Ovary (tissue), 10 donors: ENCODE measurements at places on chromosomes 13 and 19. TPM values are rescaled to one million over a fixed set of nuclear protein-coding genes. Genes with fewer than 3 reads are reported as not detected.

KLF1 gene
- total RNA-seq = not detected

ZNF560 gene
- 0.10 TPM for total RNA-seq

LILRB3 gene
- 1.3 TPM for total RNA-seq

C19orf33 gene
- 16.3 TPM for total RNA-seq

CEACAM3 gene
- not detected for total RNA-seq

USHBP1 gene
- 1.5 TPM for total RNA-seq

CALR3 gene
- not detected for total RNA-seq

GRCh38 chr13:76300688-76301087 lies 585.5 kb downstream of the KCTD12 start:
- no peak overlapping the region for H3K27ac ChIP-seq
- H3K4me3 ChIP-seq = no peak overlapping the region
- H3K36me3 ChIP-seq = no peaks in the 10 kb centered on the region
- no peaks in the 10 kb centered on the region for H3K4me1 ChIP-seq
- DNase-seq = no peak

GRCh38 chr13:21925720-21926119 lies 254.8 kb downstream of the FGF9 start:
- no peaks in the 10 kb centered on the region for H3K4me1 ChIP-seq
- H3K4me3 ChIP-seq = no peak overlapping the region
- H3K27me3 ChIP-seq = no peaks in the 10 kb centered on the region
- H3K36me3 ChIP-seq = no peaks in the 10 kb centered on the region
- no peak overlapping the region for H3K27ac ChIP-seq

GRCh38 chr19:56838909-56839651 lies 1.4 kb downstream of the PEG3 start:
- peak overlapping the region; percentile 56 for H3K4me3 ChIP-seq
- H3K36me3 ChIP-seq = no peaks in the 10 kb centered on the region
- peaks cover 2% of the 10 kb centered on the region for H3K4me1 ChIP-seq
- no peaks in the 10 kb centered on the region for H3K27me3 ChIP-seq

GRCh38 chr19:50557009-50557613 lies 11.1 kb downstream of the LRRC4B start:
- no peak overlapping the region for H3K4me3 ChIP-seq
- peaks cover 2% of the 10 kb centered on the region for H3K4me1 ChIP-seq
- H3K27ac ChIP-seq = no peak overlapping the region
- H3K36me3 ChIP-seq = no peaks in the 10 kb centered on the region
- H3K27me3 ChIP-seq = no peaks in the 10 kb centered on the region
- no peak for DNase-seq

DNA sequence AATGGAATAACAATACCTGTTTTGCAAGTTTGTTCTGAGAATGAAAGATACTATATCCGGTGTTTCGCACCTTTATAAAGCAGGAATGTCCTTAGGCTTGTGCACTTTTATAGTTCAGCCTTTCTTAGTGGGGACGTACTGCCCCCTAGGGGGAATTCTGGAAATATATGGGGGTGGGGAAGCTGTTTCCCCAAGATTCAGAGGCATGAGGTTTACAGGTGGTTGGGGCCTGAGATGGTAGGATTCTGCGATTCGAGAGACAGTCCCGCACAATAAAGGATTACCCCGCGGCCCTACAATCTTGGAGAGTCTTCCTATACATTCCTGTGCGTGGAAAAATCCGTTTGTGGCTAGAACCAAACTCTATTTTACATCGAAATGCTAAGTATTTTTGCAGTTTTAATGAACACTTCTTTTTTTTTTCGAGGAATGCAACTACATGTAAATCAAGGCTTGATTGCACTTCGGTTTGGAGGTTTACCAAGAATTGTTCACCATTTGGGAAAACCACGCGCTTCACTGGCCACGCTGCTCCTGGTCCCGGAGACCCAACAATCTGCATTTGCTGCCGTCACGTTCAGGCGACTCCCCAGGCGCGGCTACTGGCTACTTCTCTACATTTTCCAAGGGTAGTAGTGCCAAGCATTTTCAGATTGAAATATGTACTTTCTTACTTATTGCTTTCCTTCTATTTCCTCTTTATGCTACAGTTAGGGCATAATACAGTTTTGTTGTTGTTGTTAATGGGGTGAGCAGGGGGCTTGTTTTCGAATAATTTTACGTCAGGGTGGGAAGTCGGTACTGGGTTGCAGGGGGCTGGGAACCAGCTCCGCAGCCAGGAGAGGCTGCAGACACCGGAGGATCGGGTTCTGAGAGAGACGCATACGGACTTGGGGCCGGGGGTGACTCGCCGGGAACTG lies 830 bp downstream of the NEK5 start:
- H3K36me3 ChIP-seq = no peaks in the 10 kb centered on the region
- H3K27me3 ChIP-seq = no peaks in the 10 kb centered on the region
- peak; percentile 44 for DNase-seq
- H3K4me3 ChIP-seq = peak overlapping the region; percentile 61

GRCh38 chr19:13841086-13841961 lies 35.6 kb upstream of the NANOS3 start:
- H3K4me1 ChIP-seq = peaks cover 21% of the 10 kb centered on the region
- no peaks in the 10 kb centered on the region for H3K36me3 ChIP-seq
- DNase-seq = peak; percentile 50
- no peaks in the 10 kb centered on the region for H3K27me3 ChIP-seq

DNA sequence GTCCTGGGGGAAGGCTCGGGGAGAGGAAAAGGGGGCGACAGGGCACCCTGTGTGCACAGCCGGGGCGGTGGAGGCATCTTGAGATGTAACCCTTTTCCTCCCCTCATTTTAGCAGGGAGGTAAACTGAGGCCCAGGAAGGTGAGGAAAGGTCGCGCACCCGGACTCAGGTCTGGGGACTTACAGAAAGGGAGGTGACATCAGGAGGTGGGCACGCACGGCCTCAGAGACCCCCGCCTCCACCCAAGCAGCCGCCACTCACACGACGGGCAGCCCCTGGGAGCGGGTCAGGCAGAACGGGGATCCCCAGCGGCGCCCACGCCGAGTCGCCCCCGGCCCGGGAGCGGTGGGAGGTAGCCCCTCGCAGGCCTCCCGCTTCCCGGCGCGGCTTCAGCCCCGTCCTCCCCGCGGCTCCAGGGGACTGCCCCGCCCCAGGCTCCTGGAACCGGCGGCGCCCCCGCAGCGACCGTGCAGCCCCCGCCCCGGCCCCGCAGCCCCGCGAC lies 477 bp downstream of the PIP5K1C start:
- peak overlapping the region; percentile 79 for H3K27ac ChIP-seq
- H3K36me3 ChIP-seq = no peaks in the 10 kb centered on the region
- peak overlapping the region; percentile 88 for H3K4me3 ChIP-seq
- peaks cover 12% of the 10 kb centered on the region for H3K4me1 ChIP-seq
- H3K27me3 ChIP-seq = no peaks in the 10 kb centered on the region

GRCh38 chr19:4705413-4706131 lies 18.1 kb downstream of the DPP9 start:
- no peak overlapping the region for H3K4me3 ChIP-seq
- no peaks in the 10 kb centered on the region for H3K36me3 ChIP-seq
- H3K4me1 ChIP-seq = peaks cover 11% of the 10 kb centered on the region
- H3K27me3 ChIP-seq = no peaks in the 10 kb centered on the region
- H3K27ac ChIP-seq = peak overlapping the region; percentile 51
- DNase-seq = no peak

- no peaks in the 10 kb centered on the region for H3K4me1 ChIP-seq
- H3K36me3 ChIP-seq = no peaks in the 10 kb centered on the region
- no peaks in the 10 kb centered on the region for H3K27me3 ChIP-seq
- no peak overlapping the region for H3K27ac ChIP-seq
- H3K4me3 ChIP-seq = no peak overlapping the region
- DNase-seq = no peak
Measured at GRCh38 chr13:37129866-37130265, 24.4 kb upstream of the CSNK1A1L start.

DNA sequence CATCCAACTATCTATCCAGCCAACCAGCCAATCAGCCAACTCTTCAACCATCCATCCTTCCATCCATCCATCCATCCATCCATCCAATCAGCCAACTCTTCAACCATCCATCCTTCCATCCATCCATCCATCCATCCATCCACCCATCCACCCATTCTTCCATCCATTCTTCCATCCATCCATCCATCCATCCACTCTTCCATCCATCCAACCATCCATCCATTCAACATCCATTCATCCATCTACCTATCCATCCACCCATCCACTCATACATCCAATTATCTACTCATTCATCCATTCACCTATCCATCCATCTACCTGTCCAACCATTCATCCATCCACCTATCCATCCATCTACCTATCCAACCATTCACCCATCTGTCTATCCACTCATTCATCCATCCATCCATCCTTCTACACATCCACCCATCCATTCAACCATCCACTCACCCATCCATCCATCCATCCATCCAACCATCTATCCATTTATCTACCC lies 9.4 kb downstream of the ARHGEF18 start:
- no peaks in the 10 kb centered on the region for H3K4me1 ChIP-seq
- no peak overlapping the region for H3K4me3 ChIP-seq
- no peak for DNase-seq
- H3K36me3 ChIP-seq = no peaks in the 10 kb centered on the region
- H3K27me3 ChIP-seq = no peaks in the 10 kb centered on the region
- no peak overlapping the region for H3K27ac ChIP-seq

- no peak overlapping the region for H3K4me3 ChIP-seq
- no peaks in the 10 kb centered on the region for H3K36me3 ChIP-seq
- no peak overlapping the region for H3K27ac ChIP-seq
- no peaks in the 10 kb centered on the region for H3K4me1 ChIP-seq
Measured at GRCh38 chr19:36198119-36198518, 16.3 kb downstream of the ZNF565 start.

GRCh38 chr13:51043310-51043709 lies 67.8 kb downstream of the C13orf42 start:
- H3K4me3 ChIP-seq = no peak overlapping the region
- DNase-seq = no peak
- H3K27ac ChIP-seq = no peak overlapping the region
- no peaks in the 10 kb centered on the region for H3K36me3 ChIP-seq

DNA sequence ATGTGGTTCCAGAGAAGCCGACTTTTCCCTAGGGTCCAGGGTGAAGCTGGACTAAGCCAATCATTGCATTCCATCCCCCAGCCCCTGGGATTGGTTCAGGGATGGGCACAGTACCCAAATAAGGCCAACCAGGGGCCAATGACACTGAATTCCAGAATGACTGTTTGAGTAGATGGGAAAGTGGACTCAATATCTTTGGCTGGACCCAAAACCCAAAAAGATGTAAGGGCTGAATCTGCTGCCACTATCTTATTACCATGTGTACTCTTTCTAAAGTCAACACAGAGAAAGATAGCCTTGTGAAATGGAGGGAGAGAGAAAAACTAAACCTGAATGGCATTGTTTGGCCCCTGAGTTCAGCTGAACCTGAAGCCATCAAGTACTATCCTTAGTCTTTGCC lies 39.2 kb upstream of the TNFSF11 start:
- H3K4me3 ChIP-seq = no peak overlapping the region
- H3K4me1 ChIP-seq = no peaks in the 10 kb centered on the region
- no peak for DNase-seq
- H3K27me3 ChIP-seq = no peaks in the 10 kb centered on the region
- no peak overlapping the region for H3K27ac ChIP-seq
- no peaks in the 10 kb centered on the region for H3K36me3 ChIP-seq

DNA sequence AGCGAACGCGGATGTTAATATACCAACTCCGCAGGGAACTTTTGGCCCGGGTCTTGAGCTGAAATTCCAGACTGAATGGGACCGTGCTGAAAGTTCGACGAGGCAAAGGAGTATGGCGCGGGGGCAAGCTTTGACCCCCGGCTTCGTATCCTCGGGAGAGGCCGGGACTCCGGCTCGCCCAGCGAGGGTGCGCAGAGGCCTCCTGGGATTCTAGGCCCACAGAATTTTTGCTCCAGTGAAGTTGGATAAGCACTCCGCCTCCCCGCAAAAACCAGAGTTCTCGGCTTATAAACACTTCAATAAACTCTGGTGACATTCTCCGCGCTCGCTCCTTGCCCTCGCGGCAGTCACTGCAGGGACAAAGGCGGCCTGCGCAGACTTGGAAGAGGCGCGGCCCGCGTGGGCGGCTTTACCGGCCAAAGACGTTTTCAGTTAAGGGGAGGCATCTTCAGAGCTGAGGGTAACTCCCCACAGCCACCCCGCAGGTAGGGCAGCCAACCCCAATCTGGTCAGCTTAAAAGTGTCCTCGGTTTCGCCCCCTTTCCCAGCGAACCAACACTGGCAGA lies 112.6 kb downstream of the KCNRG start:
- peak overlapping the region; percentile 36 for H3K4me3 ChIP-seq
- peak; percentile 32 for DNase-seq
- no peak overlapping the region for H3K27ac ChIP-seq
- peaks cover 2% of the 10 kb centered on the region for H3K4me1 ChIP-seq

DNA sequence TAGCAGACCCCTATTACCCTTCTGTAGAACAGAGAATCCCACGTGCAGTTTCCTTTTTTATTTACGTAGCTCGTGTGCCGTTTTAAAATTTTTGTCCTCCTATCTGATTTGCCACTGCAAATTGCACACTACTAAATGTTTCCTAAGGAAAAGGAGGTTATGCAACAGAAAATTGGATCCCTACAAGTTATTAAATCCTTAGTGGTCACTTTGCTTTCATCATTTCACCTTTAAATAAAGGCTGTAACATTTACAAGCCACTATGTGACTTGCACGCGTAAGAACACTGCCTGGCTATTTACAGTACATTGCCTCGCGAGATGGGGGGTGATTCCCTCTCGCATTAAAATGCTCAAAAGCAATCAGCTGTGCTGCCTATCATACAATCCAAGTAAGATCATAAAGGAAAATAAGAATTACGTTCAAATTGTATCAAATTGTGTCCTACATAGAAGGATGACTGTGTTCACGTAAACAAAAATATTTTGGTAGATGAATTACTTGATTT lies 525.6 kb downstream of the SUCLA2 start:
- H3K4me1 ChIP-seq = no peaks in the 10 kb centered on the region
- no peaks in the 10 kb centered on the region for H3K27me3 ChIP-seq
- no peak for DNase-seq
- H3K27ac ChIP-seq = no peak overlapping the region

DNA sequence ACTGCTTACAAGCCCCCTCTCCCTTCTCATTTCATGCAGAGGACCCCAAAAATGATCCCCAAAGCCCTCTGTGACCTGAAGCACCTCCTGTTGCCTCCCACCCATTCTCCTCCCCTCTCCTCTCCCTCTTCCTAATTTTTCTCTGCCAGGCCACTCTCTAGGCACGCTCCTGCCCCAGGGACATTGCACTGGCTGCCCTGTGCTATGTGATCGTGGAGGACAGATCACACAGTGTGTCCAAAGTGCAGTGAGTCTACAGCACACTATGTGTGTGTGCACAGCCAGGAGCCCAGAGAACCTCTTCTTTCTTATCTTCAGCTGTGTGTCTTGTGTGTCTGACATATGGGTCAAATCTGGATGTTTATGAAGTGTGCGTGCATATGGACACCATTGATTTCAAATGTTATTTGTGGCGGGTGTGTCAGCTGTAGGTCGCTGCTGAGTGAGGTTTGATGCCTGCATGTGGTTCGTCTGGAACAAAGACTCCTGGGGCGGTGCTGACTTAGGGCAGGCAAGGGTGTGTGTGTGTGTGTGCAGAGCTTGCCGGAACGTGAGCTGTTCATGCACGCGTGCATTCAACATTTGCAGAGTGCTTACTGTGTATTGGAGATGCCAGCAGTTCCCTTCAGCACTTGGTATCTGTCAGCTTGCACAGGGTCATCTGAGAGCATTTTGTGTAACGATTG lies 2.1 kb upstream of the KLHL26 start:
- no peaks in the 10 kb centered on the region for H3K36me3 ChIP-seq
- no peak for DNase-seq
- peaks cover 6% of the 10 kb centered on the region for H3K4me1 ChIP-seq

- no peak overlapping the region for H3K4me3 ChIP-seq
- no peaks in the 10 kb centered on the region for H3K36me3 ChIP-seq
- H3K27me3 ChIP-seq = no peaks in the 10 kb centered on the region
- H3K4me1 ChIP-seq = no peaks in the 10 kb centered on the region
- no peak for DNase-seq
- no peak overlapping the region for H3K27ac ChIP-seq
Measured at GRCh38 chr13:107518780-107519179, 696.6 kb downstream of the LIG4 start.
